Hair follicle dermal papilla cell (primary cell): ENCODE measurements at places on chromosomes 5 and 9. TPM values are rescaled to one million over a fixed set of nuclear protein-coding genes. Genes with fewer than 3 reads are reported as not detected.

The PDE6A gene
- not detected in 2 replicates for total RNA-seq

The OBP2B gene
- not detected in 2 replicates for total RNA-seq

The RGS7BP gene
- total RNA-seq = under 0.01 TPM in 1 of 2 replicates, not detected in the other

The FABP6 gene
- not detected in 2 replicates for total RNA-seq

The COL27A1 gene
- total RNA-seq = 50.0 and 62.6 TPM in 2 replicates
